Adipocyte (in vitro differentiated cells): ENCODE measurements at places on chromosomes 12 and 14.

GRCh38 chr12:5571115-5571514 is 139.2 kb downstream of the NTF3 start:
- DNase-seq, result no peak

- peak; percentile 86 for DNase-seq
Observed at GRCh38 chr12:127588249-127588648, 678.7 kb upstream of the TMEM132C start.

DNA sequence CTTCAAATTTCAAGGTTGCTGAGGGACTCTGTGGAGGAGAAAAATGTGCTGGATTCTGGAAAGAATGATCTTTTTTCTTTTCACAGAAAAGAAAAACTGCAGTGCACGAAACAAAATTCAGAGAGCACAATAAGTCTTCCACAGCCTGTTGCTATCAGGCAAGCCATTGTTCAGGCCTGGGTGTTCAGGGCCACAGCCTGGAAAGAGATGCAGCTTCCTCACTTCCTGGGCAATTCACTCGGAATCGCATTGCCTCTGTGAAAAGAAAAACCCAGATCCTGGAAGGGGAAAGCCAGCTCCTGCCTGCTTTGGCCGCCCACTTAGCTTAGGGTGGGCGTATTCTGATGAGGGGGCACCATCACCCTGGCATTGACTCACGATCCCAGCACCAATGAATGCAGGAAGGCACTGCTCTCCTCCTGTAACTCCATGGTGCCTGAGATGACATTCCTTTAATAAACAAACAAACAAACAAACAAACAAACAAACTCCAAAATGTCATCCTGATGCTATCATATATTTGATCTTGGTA is 863.9 kb downstream of the BCL11B start:
- DNase-seq, result no peak

DNA sequence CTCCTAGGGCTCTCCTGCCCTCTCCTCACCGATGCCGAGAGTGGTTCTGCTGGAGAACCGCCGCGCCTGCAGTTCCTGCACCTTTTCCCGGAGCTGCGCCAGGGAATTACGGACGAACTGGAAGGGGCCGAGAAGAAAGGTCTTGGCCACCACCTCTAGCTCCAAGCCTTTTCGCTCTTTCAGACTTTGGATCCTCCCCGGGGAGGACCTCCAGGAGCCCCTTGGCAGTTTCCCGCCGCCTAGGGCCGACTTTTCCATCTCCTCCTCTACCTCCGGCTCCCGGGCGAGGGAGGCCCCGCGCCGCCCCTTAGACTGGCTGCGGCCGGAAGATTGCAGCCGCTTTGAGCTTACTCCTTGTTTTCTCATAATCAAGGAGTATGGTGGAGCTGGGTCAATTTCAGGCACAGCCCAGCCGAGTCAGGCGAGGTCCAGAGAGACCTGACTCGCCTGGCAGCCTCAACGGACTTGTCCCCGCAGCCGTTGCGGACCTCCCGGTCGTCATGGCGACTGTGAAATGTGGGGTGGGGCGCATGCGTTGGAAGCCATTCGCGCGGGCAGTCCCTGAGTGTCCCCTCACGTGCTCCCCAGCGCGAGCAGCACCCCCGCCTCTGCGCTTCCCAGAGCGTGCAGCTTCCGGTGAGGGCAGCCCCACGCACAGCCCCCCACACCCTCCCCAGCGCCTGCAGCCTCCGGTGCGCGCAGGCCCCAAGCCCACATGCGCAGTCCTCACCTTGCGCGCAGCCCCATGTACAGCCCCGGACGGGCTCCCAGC is at the start of gene DPY19L2:
Gene DPY19L2 (minus strand): TSS at position 466 of the 772 bp plus-strand sequence. CDS start 100 bp downstream, at position 366.
- peak; percentile 77 for DNase-seq

DNA sequence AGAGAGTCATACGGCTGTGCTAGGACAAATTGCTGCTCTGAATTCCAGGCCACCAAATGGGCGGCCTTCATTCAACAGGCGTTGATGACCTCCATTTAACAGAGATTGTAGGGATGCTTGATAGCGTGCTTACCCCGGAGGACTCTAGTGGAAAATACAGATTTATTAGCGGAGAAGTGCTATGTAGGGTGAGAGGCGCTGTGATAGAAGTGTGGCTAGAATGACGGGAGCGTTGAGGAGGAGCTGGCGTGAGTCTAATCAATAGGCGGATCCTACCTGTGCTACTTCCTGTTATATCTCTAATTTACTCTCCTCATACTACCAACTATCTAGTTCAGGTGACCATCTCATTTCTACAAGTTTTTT is 668 bp downstream of the MRPS35 start:
- DNase-seq, result peak; percentile 41

DNA sequence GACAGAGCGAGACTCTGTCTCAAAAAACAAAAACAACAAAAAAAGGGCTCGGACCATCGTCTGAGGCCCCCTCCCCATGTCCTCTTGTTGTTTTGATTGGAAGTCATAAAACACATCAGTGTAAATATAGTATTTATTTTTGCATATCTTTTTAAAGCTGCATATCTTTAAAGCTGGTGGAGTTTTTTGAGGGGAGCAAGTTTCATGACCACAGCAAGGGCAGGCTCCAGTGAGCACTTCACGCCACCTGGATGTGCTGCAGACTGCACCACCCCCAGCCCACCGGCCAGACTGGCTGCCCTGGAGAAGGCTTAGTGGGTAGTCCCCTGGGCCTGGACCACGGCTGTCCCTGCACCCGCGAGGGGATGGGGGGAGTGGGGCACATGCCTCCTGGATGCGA is 11.9 kb upstream of the BCL7A start:
- no peak for DNase-seq

DNA sequence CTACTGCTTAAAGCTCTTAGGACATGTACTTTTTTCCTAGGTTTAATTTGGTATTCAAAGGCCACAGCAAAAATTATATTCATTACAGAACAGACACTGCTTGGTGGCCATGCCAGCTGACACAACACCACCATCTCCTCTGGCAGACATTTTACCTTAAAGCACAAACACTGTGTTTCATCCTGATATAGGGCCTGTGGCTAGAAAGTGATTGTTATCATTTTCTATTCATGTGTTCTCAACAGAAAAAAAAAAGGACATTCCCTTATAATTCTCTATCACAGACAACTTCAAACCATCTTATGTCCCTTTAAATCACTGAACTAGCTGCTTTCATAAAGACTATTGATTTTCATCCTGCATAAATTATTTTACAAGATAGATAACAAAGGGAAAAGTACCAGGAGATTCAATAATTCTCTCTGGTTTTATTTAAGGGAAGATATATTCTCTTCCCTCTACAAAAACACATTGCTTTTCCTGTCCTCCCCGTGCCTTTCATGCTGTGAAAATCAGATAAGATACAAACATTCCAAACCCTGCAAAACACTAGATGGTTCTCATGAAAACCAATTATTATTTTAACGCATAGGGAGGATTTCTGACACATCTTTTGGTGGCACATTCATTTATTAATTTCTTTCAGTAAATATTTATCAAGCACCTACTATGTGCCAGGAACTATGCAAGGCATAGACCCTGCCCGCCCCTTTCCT is 139.3 kb upstream of the TMCC3 start:
- no peak for DNase-seq

- no peak for DNase-seq
Observed at GRCh38 chr14:50311337-50311971, 575 bp downstream of the L2HGDH start.

- peak; percentile 45 for DNase-seq
Observed at GRCh38 chr14:99393059-99393655, 87.5 kb downstream of the SETD3 start.

DNA sequence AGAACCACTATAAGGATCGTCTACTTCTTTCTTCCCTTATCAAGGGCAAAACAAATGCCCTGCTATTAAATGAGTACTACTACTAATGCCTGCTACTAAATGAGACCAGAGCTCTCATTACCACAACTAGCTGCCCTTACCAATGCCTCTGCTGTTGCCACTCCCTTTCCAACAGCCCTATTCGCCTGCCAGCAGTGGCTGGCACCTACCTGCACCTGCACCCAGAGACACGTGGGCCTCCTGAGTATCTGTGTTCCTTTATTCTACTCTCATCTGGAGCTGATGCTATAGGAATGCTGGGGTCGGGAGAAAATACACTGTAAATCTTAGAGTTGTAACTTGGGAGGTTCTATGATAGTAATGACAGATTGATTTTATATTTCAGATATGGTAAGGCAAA is 174.7 kb downstream of the SLC2A13 start:
- no peak for DNase-seq

DNA sequence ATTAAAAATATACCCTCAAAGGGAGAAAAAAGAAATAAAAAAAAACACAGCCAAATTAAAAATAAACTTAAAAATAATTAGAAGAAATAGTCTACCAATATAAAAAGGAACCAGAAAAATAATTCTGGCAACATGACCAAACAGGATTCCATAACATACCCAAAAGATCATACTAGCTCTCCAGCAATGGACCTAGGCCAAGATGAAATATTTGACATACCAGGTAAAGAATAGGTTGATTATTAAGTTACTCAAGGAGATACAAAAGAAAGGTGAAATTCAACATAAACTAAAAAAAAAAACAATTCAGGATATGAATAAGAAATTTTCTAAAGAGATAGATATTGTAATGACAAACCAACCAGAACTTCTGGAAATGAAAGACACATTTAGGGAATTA is 121.3 kb upstream of the SCAF11 start:
- DNase-seq, result no peak

DNA sequence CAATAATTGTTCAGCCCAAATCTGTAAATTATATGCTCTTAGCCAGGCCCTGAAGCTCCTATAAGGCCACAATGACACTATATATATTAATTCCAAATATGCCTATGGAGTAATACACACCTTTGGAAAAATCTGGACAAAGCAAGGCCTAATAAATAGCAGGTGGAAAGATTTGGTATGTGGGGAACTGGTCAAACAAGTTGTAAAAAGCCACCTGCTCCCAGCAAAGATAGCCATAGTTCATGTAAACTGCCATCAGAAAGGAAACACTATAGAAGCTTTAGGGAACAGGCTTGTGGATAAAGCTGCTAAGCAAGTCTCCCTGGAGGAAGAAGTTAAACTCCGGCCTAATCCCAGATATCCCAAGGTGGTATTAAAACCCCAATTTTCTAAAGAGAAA is 29.7 kb downstream of the PRMT8 start:
- no peak for DNase-seq

GRCh38 chr14:72164420-72165228 is 232.4 kb downstream of the RGS6 start:
- DNase-seq, result no peak

DNA sequence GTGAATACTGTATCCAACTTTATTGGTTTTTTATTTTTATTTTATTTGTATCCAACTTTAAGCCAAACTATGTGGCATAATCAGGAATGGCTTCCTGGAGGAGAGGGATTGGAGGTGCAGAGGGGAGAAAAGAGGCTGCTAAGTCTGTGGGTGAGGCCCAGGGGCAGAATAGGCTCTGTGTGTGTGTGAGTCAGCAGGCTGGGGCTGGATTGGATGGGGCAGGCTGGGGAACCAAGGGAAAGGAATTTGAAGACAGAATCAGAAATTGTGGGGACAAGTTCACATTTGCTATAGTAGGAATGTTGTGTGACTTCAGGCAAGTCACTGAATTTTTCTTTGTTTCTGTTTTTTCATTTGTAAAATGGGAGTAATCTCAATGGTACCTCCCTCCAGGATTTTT is 12.8 kb upstream of the RILPL1 start:
- DNase-seq, result peak; percentile 51

DNA sequence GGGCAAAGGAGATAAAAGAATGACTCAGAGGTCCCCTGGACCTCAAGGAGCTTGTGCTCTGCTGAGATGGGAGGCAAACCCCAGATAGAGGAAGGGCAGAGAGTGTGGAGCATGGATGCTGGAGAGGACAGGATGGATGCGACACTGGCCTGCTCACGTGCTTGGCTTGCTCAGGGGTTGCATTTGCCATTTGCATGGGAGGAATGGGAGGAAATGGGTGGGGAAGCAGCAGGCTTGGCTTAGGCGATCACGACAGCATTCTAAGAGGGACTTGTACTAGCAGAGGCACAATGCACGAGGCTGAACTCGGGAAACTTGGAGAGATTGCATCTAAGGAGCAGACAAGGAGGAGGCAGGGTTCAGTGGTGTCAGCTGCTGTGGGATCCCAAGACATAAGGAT is 19.8 kb downstream of the CD9 start:
- no peak for DNase-seq

GRCh38 chr12:47742253-47742825 is 16.3 kb downstream of the RAPGEF3 start:
- peak; percentile 66 for DNase-seq

DNA sequence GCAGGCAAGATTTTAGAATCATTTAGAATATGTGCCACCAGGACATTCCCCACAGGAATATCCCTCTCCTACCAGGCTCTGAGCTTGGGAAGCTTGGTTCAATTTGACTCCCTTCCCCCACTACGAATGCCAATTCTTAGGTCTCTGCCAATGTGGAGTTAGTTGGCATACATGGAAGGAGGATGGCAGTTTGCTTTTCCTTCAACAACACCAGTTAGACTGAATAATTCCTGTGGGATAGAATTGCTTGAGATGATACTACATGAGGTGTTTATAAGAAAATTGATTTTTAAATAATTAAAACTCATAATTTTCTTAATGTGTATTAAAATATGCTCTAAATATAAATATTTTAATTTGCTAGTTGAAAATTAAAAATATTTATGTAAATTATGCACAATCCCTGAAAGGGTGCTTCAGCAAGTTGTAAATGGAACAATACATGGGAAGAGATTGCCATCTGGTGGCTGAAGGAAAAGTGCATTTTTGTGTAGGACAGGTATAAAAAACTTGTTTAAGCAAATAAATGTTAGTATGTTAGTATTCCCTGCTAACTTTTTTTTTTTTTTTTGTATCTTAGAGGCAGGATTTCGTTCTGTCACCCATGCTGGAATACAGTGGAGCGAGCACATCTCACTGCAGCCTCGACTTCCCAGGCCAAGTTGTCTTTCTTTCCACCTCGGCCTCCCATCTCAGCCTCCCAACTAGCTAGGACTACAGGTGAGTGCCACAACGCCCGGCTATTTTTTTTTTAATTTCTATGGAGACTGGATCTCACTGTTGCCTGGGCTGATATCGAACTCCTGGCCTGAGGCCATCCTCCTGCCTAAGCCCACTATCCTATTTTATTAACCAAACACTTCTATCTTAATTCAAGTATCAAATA is 25.8 kb upstream of the STRAP start:
- DNase-seq, result peak; percentile 89

DNA sequence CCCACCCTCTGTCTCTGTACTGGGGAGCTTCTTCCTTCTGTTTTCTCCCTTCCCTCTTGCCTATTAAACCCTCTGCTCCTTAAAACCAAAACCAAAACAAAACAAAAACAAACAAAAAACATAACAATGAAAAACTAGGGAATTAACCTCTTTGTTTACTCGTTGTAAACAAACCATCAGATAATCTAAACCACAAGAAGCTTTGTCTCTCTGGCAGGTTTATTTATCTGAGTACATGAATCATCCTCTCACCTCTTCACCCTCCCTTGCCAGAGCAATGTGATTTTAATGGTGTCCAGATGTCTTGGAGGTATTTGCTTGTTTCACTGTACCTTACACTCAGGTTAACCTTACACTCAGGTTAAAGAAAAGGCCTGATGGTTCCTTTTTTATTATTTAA is 66.1 kb downstream of the DYRK2 start:
- DNase-seq, result no peak
